ENCODE measurements at places on chromosomes 7 and 10.

DNA sequence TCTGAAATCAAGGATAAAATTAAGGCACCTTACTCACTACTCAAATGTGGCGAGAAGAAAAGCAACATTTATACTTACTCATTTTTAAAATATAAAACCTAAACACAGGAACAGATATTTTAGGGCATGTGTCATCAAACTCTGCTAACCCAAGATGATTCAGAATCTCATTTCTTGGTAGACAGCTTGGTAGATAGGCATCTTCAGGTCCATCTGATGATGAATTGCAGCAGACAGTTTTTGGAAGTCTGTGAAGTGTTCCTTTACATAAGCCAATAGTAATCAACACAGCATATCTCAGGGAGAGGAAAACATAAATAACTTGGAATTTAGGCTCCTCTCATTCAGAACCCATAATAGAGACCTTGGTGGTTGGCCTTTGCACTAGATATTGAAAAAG, 3.4 kb downstream of the HIPK2 start:
- peak; percentile 38 for DNase-seq

DNA sequence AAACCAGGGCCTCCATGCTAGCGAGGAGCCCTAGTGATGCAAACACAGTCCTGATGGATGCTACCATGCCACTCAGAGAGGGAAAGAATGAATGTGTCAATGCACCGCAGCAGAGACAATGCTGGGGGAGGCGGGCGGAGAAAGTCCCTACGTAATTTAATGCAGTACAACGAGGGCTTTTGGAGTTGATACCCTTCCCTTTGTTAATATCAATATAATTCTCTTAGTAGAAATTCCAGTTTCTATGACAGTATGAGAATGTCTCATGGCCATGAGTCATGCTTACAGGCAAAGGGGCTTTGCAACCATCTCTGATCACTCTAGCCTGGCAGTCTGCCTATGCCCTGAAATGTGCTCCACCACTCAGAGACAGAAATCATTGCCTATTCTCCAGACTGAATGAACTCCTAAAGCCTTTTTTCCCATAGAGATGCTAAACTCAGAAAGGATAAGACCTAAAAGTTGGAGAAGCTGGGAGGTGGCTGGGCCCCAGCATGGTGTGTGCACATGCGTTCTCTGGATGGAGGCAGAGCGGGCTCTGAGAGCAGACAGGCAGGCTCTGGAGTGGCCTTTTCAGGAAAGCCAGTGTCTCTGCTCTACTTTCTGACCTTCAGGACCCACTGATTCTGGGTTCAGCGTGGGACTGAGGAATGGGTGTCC, 20.3 kb upstream of the GIMAP2 start:
- no peak for DNase-seq

DNA sequence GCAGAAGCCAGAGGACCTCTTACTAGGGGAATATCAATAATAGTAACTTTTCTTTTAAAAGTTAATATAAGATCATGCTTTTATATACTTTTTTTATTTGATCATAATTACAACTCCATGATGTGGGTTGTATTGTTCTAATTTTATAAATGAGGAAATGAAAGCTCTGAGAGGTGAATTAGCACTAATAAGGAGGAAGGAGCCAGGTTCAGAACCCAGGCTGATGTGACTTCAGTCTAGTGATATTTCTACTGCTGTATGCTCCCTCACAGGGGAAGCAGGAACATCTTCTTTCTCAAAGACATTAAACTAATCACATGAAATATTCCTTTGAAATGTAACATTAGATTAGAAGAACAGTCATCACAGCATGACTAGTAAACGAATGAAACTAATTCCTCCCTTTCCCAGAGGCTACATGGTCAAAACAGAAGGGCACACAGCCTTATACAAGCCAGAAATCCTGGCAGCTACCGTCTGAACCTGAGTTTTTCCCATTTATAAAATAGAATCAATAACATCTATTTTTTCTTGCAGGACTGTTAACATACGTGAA, 81.4 kb upstream of the GJD4 start:
- no peak for DNase-seq

DNA sequence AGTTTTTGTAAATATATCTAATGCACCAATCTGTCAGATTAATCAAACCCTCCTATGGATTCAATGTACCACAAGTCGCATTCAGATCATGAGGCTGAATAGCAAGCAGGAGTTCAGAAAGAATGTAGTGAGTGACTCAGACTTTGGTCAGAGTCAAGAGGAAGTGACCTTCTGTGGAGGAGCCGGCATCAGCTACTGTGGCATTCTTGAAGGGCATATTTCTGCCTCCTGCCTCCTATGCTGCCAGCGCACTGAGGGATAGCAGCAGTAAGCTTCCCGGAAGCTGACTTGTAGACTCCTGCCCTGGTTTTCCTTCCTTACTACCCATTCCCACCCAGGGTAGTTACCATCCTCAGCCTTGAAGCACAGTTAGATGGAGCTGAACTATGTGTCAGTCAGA, 867.5 kb downstream of the NRG3 start:
- peak; percentile 4 for DNase-seq

DNA sequence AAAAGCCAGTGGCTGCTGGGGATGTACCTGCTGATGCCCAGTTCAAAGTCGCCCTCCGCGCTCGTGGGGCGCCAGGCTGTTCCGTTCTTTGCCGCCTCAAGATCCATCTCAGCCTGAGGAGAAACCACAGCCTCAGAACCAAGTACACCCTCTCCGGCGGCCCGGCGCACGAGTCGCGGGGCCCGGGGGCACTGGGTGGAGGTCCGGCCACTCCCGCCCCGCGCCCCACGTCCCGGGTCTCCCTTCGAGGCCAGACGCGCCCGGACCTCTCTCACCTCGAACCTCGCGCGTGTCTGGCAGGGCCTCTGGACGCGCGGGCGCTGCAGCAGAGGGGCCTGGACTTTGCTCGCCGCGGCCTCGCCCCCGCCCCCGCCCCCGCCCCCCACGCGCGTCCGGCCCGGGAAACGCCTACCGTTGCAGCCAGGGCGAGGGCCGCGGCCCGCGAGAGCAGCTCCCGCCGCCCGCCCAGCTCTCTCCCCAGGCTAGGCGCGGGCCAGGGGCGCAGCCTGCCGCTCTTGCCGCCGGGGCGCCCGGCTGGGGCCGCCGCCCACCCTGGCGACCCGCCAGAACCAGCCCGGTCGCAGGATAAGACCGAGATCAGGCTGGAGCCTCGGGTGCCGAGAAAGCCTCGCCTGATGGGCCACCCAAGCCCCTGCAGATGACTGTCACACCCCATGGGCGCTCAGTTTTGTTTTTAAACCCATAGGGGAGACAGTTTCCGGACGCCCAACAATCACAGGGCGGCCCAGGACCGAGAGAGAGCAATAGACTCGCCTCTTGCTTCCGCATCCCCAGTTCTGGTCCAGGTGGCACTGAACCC, at the start of gene ABCB4:
Gene ABCB4 (minus strand): TSS at position 322 of the 820 bp plus-strand sequence. CDS start 215 bp downstream, at position 107.
- DNase-seq = no peak

DNA sequence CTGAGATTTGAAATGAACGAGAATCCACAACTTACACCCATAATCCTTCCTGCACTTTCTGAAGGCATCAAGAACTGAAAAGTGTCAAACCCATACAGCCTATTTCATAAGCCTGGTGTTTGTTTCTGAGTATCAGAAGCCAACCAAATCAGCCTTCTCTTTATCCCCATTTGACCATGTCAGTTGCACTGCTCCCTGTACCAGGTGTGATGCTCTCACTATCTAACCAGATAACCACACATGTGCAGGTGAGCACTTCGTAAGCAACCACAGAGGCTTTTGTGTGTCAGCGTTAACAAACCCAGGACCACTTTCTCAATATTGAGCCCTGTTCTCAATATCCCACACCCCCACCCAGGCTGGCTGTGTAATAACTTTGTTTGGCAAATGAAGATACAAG, 114.4 kb downstream of the DOCK4 start:
- DNase-seq = no peak

DNA sequence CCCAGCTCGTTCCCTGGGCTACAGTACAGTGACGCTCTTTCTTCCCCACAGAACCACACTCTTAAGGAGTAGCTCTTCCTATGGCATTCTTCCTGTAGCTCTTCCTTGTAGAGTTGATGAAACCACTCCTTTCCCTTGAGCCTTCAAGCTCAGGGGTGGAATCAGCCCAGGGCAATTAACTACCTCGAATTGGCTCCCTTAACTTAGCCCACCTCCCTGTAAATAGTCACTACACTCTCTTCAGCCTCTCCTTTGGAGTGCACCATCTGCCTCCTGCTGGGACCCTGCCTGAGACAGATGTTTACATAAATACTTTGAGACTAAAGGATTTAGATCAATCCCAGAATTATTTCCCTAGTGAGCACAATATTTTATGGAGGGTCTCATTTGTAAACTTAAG, 537.8 kb upstream of the AUTS2 start:
- DNase-seq = no peak

GRCh38 chr7:105617280-105618015, 36.2 kb upstream of the EFCAB10 start:
- DNase-seq = no peak

GRCh38 chr7:1651031-1651446, 19.0 kb upstream of the ELFN1 start:
- DNase-seq = no peak

- no peak for DNase-seq
Observed at GRCh38 chr7:122549578-122549977, 149.3 kb downstream of the RNF133 start.

DNA sequence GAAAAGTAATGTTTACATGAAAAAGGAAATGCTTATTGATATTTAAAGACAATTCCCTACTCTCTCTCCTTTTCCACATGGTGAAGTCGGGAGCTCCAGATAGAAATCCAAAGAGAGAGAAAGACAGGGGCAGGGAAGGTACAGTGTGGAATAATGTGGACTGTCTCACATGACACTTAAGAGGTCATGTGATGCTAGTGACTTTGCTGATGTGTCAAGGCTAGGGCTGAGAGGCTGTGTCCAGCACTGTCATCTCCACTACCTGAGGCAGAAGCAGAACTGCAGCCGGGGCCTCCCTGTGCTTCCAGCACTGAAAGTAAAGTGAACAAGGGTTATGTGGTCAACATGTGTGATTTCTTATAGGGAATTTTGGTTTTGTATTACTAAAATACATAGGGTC, 26.0 kb downstream of the NRG3 start:
- no peak for DNase-seq

GRCh38 chr7:36185756-36186155, 32.7 kb downstream of the EEPD1 start:
- peak; percentile 13 for DNase-seq

- DNase-seq = peak; percentile 82
Observed at GRCh38 chr10:34254596-34254995, 560.5 kb downstream of the PARD3 start.

DNA sequence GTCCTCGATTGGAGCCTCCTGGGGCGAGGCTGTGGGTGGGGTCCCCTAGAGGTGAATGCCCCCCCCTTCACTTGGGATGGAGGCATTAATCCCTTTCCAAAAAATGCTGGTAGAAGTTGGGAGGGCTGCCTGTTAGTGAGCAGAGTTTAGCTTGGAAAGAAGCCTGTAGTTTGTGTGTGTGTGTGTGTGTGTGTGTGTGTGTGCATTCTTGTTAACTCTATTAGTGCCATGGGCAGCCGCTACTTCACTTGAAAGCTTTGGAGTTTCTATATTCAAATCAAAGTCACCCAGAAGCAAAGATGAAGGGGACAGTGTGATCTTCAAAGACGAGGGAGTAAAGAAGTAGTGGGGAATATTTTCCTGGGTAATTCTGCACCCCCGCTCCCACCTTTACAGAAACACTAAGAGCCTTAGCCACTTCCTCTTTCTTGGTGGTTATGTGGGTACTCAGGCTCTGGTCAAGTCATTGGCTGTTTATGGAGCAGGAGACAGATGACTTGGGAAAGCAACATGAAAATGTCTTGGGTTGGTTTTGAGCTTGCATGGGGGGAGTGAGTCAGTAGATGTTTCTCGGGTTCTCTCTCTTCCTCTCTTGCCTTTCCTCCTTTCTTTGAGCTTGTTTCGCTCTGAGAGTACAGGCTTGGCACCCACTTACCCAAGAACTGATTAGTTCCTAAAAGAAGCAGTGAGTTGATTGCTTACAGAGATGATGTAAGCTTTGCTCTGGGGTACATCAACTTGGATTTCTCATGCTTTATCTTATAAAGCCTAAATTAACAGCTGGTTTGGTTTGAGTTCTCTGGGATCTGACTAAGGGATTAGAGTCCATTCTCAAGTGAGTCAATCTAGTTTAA, 35.9 kb downstream of the TCF7L2 start:
- DNase-seq = no peak

GRCh38 chr10:28387140-28387539, 84.3 kb upstream of the MPP7 start:
- DNase-seq = no peak

- peak; percentile 91 for DNase-seq
Observed at GRCh38 chr10:98134431-98135221, at the start of gene R3HCC1L. Gene R3HCC1L, plus strand, starts transcription at chr10:98134657. Its CDS starts 73,458 bp downstream, at chr10:98208115.

- no peak for DNase-seq
Observed at GRCh38 chr10:36606234-36606839, 519.1 kb upstream of the ANKRD30A start.

- DNase-seq = no peak
Observed at GRCh38 chr10:12685261-12686058, 316.1 kb downstream of the CCDC3 start.

DNA sequence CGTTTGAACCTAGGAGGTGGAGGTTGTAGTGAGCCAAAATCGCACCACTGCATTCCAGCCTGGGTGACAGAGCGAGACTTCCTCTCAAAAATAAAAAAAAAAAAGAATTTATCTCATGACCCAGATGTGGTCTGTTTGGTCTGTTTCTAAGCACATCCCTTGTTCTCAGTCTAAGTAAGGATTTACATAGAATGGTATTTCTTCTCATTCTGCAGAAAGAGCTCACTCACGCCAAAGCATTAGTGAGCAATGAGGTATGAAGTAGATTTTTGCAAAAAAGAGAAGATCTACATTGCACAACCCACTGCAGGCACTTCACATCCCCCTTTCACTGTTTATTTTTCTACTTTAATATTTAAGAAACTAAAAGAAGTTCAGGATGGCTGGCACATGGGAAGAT, 76.5 kb upstream of the FGL2 start:
- no peak for DNase-seq

GRCh38 chr7:148261523-148261922, 329.0 kb upstream of the C7orf33 start:
- DNase-seq = no peak

GRCh38 chr10:88810196-88810961, 7.8 kb downstream of the LIPM start:
- DNase-seq = peak; percentile 63

- no peak for DNase-seq
Observed at GRCh38 chr7:25500393-25500921, 272.2 kb upstream of the NPVF start.

DNA sequence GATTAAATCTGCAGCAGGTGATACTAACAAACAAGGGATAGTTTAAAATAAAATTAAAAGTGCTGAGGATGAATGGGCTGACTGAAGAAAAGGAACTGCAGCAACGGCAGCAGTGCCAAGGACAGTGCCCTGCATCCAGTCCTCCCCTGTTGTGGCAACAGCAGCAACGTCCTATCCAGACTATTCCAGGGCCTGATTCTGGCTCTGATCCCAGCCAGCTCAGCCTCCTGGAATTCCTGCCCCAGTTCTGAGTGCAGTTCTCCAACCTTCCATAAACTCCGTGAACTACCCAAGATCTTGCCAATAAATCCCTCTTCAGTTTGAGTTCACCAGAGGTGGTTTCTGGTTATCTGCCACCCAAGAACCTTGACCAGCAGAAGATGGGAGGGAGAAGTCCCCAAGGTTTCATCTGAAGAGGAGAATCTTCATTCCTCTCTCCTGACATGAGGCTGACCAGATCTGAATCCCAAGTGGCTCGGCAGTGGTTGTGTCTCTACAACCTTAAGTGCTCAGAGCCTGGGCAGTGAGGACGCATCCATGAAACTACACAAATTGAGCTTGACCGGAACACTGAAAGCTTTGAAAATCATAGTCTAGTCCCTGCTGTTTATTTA, 115.8 kb downstream of the SORBS1 start:
- peak; percentile 89 for DNase-seq

All from RWPE1 (cell line).